ENCODE measurements at places on chromosomes 1 and 21. TPM values are rescaled to one million over a fixed set of nuclear protein-coding genes. Genes with fewer than 3 reads are reported as not detected.

DNA sequence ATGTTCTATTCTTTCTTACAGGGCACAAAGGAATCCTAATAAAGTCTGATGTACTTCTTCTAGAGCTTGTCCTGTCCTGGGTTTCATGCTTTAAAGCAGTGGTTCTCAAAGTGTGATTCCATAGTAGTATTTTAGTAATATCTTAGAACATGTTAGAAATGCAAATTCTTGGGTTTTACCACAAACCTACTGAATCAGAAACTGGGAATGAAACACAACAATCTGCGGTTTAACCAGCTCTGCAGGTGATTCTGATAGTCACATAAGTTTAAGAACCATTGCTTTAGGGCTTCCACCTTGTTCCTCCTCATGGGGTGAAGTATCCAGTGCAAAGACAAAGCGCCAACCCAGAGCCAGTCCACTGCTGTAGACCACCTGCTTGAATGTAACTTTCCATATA is 41.1 kb downstream of the NGF start:
- no peak for DNase-seq

DNA sequence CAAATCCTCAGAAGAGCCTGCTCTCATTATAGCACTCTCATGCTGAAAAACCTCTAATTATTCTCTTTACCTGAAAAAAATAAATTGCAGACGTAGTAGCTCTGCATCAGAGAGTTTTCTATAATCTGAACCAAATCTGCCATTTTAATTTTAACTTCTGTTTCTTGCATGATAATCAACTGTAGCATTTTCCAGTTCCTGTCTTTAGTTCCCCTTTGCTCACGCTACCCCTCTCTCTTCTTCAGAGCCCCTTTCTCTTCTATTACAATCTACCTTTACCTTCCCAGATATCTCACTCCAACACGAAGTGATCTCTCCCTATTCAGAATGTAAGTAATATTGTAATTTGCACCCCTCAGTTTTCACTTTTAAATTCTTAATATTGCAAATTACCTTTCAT is 31.4 kb downstream of the FMO1 start:
- no peak for DNase-seq

The MCOLN3 gene
- total RNA-seq, result 6.2 TPM

- DNase-seq, result no peak
Observed at GRCh38 chr1:30267856-30268255, 455.5 kb downstream of the MATN1 start.

DNA sequence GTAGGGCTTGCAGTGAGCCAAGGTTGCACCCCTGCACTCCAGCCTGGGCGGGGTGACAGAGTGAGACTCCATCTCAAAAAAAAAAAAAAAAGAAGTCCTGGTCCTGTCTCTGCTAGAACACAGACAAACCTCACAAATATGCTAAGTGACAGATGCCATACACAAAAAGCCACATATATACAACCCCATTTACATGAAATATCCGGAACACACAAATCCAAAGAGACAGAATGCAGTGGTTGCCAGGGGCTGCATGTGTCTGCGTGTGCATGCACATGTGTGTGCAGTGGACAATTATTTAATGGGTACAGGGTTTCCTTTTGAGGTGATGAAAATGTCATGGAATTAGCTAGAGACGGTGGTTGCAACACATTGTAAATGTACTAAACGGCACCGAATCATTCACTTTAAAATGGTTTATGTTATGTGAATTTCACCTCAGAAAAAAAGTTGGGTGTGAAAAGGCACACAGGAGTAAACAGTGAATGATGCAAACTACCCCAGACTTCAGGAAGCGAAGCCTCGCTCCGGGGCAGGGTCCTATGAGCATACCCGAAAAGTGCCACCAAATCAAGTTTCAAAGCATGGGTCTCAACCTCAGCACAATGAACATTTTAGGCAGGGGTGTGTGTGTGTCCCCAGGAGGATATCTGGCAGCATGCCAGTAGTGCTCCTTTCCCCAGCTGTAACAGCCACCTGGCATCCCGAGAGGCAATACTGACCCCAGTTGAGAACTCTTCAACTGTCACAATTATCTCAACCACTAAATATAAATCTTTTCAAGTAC is 48.3 kb downstream of the GNB1 start:
- peak; percentile 47 for DNase-seq

The RORC gene
- not detected for total RNA-seq

- DNase-seq, result no peak
Observed at GRCh38 chr21:44049606-44050005, 37.5 kb downstream of the TRAPPC10 start.

The RBP7 gene
- not detected for total RNA-seq

DNA sequence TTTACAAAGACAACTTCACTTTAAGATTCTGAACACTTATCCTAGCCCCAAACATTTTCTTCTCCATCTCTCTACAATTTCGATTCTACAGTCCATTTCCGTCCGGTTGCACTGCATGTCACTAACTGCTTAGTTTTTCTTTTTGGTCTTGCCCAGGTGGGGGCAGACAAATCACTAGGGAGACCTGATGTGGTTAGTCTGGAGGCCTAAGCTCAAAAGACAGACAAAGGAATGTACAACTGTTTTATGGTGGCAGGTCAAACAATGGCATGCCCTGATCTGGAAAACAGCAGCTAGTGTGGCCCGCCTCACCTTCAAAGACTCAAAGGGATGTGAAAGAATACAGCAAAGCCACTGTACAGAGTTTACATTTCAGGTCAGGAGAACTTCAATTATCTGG is 3.8 kb downstream of the ETV3 start:
- DNase-seq, result no peak

DNA sequence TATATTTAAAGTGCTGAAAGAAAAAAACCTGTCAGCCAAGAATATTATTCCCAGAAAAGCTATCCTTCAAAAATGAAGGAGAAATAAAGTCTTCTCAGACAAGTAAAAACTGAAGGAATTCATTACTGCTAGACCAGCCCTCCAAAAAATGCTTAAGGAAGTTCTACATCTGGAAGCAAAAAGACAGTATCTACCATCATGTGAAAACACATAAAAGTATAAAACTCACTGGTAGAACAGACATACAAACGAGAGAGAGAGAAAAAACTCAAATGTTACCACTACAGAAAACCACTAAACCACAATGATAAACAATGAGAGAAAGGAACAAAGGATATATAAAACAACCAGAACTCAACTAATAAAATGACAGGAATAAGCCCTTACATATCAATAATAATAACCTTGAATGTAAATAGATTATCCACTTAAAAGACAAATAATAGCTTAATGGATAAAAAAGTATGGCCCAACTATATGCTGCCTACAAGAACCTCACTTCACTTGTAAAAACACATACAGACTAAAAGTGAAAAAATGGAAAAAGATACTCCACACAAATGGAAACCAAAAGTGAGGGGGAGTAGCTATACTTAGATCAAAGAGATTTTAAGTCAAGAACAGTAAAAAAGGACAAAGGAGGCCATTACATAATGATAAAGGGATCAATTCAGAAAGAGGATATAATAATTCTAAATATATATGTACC is 22.0 kb downstream of the NSL1 start:
- no peak for DNase-seq

DNA sequence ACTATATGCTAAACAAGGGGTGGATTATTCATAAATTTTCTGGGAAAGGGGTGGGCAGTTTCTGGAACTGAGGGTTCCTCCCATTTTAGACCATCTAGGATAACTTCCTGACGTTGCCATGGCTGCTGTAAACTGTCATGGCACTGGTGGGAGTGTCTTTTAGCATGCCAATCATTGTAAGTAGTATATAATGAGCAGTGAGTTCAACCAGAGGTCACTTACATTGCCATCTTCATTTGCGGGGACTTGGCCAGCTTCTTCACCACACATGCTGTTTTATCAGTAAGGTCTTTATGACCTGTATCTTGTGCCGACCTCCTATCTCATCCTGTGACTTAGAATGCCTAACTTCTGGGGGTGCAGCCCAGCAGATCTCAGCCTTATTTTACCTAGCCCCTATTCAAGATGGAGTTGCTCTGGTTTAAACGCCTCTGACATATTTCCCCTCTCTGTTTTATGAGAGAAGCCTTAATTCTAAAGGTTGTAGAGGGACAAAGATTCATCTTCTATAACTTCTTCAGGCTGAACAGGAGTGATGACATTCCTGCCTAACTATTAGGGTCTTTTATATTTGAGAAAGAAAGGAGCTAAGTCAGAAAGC is 60.4 kb downstream of the DIP2A start:
- DNase-seq, result no peak

GRCh38 chr1:58412071-58412580 is 134.4 kb downstream of the OMA1 start:
- DNase-seq, result no peak

- DNase-seq, result no peak
Observed at GRCh38 chr1:50975436-50975835, 5.4 kb downstream of the CDKN2C start.

GRCh38 chr21:36282568-36283230 is 37.3 kb upstream of the MORC3 start:
- DNase-seq, result peak; percentile 63

DNA sequence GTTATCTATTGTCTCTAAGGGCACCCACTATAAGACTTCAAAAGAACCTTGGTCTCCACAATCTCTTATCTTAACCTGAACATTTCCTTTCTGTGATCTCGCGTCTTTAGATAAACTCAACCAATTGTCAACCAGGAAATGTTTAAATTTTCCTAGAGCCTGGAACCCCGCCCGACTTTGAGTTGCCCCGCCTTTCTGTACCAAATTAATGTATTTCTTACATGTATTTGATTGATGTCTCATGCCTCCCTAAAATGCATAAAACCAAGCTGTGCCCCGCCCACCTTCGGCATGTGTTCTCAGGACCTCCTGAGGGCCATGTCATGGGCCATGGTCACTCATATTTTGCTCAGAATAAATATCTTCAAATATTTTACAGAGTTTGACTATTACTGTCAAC is 5.9 kb upstream of the CXADR start:
- no peak for DNase-seq
